ENCODE measurements at places on chromosomes 13 and 19.
A peak's percentile ranks its signal among the peaks of the same experiment; 100 is the strongest.

- no peak for DNase-seq
Measured at GRCh38 chr13:86882107-86882506, 789.1 kb upstream of the SLITRK5 start.

DNA sequence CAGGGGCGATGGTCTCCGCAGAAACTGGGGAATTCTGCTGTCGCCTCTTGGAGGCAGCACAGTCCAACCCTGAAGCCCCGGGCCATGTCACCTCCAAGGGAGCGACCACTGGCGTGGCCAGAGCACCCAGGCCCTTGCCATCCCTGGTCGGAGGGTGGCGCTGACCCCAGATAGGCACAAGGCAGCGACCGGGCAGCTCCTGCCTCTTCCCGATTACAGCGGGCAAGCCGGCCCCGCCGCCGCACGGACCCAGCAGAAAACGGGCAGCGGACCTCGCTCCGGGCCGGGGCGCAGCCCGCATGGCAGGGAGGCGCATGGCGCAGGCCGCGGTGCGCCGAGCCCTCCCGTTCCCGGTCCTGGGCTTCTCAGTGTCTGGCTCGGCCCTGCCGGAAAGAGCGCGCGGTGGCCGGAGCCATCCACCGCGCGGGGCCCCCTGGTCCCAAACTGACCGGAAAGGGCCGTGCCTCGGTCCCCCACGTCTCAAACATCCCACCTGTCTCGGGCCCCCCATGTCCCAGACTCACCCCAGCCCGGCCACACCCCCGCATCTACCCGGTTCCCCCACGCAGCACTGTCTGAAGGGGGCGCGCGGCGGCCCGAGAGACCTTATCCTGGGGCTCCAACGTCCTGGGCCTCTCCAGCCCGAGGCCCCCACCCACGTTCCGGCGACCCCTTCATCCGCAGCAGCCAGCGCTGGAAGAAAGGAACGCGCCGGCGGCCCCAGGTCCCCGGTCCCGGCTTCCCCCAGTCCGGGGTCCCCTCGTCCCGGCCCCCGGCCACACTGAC, 727 bp downstream of the CERS1 start:
- no peak for DNase-seq

- no peak for DNase-seq
Measured at GRCh38 chr13:40406405-40407120, 259.9 kb downstream of the FOXO1 start.

GRCh38 chr19:41025871-41026270, 34.8 kb downstream of the CYP2B6 start:
- no peak for DNase-seq

GRCh38 chr13:47904241-47904640, 96.8 kb downstream of the SUCLA2 start:
- DNase-seq, result no peak

- no peak for DNase-seq
Measured at GRCh38 chr19:55672418-55672817, 2.6 kb upstream of the EPN1 start.

- no peak for DNase-seq
Measured at GRCh38 chr13:90415902-90416301, 931.6 kb upstream of the MIR17HG start.

- DNase-seq, result no peak
Measured at GRCh38 chr13:21150013-21150412, 26.3 kb downstream of the SKA3 start.

DNA sequence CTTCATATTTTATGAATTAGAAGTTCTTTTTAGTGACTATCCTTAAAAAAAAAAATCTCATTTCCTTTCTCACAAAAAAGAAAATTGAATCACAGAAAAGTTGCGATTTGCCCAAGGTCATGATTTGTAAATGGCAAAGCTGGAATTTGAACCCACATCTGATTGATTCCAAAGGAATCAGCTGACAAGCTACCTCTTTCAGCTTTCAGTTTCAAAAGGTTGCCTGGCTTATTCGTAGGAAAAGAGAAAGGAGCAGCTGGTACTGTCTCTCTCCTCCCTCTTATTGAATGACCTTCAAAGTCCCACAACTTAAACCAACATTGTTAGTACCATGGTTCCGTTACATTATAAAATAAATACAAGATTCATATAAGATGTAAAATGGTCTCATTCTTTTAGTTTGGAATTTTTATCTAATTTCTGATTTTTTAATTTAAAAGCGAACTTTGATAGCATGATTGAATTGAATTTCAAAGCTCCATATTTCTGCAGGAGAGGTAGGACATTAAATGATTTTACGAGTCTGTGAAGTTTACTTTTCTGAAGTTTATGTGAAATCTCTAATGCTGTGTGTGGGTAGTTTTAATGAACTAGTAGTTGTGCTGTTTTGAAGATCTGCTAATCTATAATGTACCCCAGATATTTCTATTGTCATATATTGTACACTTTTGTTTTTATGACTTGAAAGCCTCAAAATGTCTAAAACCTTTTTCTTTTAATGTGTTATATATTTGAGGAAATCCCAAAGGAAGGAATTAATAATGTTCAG, 18.5 kb upstream of the KCTD4 start:
- no peak for DNase-seq

DNA sequence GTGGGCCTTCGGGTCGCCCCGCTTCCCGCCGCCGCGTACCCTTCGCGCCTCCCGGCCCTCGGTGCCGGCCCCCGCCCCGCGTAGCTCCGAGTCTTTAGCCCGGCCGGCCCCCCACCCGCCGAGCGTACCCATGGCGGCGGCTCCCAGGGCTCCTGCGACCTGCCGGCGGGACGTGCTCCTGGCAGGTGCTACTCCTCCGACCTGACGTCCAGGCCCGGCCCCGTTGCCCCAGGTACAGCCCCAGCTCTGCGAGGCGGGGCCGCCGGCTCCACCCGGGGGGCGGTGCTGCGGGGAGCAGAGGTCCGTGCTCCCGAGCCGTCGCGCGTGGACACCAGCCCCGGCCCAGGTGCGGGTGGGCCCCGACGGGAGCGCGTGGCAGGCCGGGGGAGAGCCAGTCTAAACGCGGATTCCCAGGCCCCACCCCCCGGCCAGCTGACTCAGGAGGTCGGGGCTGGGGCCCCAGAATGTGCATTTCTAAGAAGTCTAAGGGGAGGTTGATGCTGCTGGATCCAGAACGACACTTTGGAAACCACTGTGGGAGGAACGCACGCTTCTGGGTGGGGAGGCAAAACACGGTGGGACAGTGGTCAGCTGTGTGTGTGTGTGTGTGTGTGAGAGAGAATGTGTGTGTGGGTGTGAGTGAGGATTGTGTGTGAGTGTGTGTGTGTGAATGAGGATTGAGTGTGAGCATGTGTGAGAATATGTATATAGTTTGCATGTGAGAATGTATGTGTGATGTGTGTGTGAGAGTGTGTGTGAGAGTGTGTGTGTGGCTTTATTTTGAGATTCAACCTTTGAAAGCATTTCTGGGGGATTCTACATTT, at the start of gene SLC15A1:
SLC15A1 (minus strand) TSS at position 206 of the 824 bp plus-strand sequence; CDS start at position 132, 74 bp downstream.
- no peak for DNase-seq

DNA sequence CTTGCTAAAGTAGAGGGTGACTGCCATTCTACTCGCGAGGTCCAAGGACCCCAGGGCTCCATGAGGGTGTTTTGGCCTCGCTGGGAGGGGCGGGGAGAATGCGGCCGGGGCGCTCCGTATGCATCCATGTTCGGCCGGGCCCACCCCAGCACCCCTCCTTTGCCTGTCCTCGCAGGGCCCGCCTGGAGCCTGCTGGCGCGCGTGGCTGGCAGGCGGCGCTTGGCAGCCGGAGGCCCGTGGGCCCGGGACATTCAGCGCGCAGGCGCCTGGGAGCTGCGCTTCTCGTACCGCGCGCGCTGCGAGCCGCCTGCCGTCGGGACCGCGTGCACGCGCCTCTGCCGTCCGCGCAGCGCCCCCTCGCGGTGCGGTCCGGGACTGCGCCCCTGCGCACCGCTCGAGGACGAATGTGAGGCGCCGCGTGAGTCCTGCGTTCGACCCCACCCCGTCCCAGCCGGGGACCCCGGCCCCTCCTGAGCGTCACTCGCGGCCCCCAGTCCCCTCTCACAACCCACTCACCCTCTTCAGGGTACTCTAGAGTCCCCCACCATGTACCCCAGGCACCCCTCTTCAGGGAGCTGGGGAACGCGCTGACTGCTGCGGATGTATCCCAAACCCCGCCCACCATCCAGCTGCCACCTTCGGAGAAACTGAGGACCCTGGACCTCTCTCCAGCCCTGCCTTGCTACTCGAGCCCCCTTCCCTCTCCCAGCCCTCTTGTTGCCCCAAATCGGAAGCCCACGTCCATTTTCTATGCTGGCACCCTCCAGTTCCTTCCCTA, 4.1 kb downstream of the DLL3 start:
- peak; percentile 61 for DNase-seq

DNA sequence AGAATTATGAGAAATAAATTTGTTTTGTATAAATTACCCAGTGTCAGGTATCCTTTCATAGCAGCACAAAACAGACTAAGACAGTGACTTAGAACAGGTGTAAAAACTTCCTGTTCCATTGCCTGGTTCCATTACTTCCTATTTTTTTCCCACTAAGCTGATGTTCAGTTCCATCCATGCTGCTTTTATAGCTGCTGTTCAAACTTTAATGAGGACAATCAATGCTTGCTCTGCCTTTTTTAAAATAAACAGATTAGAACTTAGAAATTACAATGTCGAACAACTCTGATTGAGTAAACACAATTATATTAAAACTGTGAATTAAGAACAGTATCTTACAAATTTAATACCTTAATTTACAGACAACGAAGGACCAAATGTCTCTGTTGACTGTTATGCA, 818.9 kb downstream of the OLFM4 start:
- DNase-seq, result no peak

DNA sequence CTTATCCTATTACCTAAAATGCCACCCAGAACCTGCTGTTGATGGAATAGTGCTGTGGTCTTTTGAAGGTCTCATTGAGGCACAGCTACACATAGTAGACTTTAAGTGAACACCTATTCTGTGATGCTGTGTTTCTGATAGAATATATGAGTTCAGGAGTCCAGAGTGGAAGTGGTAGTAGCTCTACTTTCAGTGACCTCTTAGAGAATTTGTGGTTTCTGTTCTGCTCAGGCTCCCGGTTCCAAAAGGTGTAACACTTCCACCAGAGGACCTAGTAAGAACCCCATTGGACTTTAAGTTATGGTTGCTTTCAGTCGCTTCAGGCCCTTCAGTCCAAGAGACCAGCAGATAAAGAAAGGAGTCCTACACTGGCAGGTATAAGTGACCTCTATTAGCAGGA, 11.4 kb upstream of the MYCBP2 start:
- no peak for DNase-seq

GRCh38 chr19:1082165-1082927, 12.8 kb downstream of the POLR2E start:
- DNase-seq, result peak; percentile 69

DNA sequence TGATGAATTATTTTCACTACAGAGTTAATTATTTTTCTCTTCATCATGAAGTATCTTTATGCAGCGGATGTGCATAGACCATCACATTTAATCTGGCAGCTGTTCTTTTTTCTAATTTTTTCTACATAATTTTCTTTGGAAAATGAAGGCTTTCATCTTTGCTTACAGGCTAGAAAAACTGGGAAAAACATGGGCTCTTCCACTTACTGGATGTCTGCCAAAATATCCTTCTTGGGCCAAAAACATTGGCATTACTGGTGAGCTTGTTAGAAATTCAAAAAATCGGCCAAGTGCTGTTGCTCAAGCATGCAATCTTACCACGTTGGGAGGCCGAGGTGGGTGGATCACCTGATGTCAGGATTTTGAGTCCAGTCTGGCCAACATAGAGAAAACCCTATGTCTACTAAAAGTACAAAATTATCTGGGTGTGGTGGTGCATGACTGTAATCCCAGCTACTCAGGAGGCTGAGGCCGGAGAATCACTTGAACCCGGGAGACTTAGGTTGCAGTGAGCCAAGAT, 176.8 kb downstream of the ZNF737 start:
- DNase-seq, result no peak

All from activated CD8-positive, alpha-beta memory T cell treated with anti-CD3 and anti-CD28 coated beads for 1 hour (primary cell).